ENCODE measurements at places on chromosomes 12 and 14.

DNA sequence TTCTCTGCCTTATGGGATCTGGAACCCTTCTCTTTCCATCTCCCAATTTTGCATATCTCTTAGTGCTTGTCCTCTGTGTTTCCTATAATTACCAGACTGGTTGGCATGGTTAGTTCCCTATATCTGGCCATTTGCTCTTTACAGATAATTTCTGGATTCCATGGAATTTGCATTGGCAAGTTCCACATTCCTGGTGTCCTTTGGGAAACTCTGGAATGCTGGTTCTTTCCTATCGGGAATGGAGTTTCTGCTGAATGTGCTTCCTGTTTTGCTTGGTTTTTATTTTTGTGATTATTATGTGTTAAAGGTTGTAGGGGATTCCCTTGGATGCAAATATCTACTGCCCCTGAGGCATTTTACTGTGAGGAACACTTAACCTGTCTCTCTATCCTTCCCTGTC lies 193.0 kb upstream of the BTG1 start:
- DNase-seq: no peak

GRCh38 chr14:66140213-66140918 lies 345.8 kb upstream of the CCDC196 start:
- no peak for DNase-seq

- DNase-seq: no peak
These were observed 97.4 kb downstream of the LMNTD1 start for GRCh38 chr12:25455696-25456095.

DNA sequence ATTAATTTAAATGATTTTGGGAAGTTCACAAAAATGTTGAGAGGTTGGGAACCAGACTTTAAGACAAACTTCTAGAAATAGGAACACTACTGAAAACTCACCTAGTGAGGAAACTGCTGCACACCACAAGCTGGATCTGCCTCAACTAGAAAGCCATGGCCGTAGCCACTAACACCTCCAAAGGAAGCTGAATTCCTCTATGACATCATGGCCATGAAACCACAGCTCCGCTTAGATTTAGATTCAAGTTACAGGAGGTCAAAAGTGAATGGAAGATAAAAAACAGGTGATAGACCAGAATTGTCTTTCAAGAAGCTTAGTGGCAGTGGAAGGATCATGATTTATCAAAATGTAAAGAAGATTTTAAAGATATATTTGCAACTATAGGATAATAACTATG lies 208.8 kb upstream of the ALG10 start:
- DNase-seq: no peak

DNA sequence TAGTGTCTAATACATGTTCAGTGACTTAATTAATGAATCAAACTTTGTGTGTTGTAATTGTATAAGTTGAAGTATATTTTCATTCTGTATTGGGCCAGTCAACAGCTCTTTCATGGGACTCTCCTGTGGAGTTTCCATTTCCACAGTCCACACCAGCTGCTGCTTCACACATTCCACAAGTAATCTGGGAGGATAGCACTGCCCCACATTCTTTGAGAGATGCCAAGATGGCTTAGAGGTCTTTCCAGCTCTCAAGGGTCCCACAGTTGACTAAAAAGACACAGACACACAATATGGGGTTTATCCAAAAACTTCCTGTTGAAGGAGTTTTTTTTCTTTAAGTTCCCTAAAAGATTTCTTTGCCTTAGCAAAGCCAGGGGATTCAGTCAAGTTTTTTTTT lies 408.3 kb downstream of the AACS start:
- DNase-seq: no peak

DNA sequence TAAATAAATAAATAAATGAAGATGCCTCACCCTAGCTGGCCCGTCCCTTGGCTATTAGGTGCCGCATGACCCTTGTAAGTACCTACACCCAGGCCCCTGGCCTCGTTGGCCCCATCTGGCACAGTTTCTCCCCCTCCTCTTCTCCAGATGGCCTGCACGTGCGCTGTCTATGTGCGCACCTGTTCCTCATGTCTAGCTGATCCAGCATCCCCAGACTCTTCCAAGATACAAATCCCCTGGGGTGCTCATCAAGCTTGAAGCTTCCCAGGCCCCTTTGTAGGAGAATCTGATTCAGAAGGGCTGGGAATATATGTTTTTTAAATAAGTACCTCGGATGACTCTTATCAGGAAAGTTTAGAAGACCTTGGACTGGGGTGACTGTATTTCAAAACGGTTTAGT lies 133.3 kb downstream of the CHST11 start:
- no peak for DNase-seq

DNA sequence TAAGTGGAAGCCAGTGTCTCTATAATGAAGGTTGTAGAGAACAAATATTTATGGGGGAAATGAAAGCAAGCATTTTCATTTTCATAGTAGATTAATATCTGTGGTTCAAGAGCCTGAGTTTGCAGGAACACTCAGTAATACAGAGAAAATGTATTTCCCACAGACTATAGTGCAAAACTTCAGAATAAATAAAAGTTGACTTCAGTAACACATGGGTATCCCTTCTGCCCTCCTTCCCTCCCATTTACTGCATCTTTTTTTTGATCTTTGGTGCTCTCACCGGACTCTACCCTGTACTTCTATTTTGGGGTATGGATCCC lies 75.3 kb upstream of the AMN1 start:
- no peak for DNase-seq

GRCh38 chr12:122960193-122960569 lies 6.1 kb downstream of the ABCB9 start:
- DNase-seq: no peak

DNA sequence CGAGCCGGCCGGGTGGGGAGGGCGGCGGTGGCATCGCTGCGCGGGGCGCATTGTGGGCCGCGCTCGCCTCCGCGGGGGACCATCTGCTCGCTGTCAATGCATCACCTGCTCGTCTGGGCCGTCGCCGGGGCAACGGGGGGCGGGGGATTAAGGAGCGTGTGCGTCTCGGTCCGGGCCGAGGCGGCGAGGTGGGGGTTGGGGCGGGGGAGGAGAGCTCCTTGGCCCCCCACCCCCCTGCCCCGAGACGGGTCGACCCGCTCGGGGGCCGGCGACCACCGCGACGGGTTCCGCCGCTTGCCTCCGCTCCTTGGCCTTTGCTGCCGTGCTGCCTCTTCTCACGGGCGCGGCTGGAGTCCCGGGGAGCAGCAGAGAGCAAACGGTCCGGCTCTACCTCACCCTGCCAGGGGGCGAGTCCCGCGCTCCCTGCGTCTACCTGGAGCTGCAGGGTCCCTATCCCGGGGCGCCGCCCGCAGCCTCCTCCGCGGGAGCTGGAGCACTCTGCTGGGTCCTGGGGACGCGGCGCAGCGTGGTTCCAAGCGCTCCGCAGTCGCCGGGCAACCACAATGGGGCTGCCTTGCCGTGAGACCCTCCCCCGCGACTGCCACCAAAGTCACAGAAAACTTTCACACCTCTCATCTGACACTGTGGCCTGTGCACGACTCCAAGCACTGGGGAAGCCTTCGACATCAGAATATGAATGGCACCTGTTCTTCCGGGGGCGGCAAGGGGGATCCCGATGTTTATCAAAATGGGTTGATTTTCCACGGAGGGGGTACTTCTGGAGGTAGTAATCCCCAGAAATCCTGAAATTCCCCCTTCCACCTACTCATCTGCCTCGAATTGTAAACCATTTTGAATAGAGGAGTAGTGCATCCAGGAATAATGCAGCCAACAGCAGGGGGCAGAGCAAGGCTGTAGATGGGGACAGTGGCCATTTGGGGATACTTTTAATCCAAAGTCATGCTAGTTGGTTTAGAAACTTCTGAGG lies at the start of gene C12orf42:
Gene C12orf42 (minus strand): TSS at position 500 of the 988 bp plus-strand sequence. CDS start 17,542 bp downstream, outside the sequence.
- no peak for DNase-seq

- DNase-seq: no peak
These were observed 266.3 kb downstream of the APAF1 start for GRCh38 chr12:98911396-98911795.

GRCh38 chr14:54362089-54362504 lies 34.7 kb upstream of the CDKN3 start:
- no peak for DNase-seq

- DNase-seq: no peak
These were observed 12.2 kb upstream of the PCED1B start for GRCh38 chr12:47067176-47067575.

DNA sequence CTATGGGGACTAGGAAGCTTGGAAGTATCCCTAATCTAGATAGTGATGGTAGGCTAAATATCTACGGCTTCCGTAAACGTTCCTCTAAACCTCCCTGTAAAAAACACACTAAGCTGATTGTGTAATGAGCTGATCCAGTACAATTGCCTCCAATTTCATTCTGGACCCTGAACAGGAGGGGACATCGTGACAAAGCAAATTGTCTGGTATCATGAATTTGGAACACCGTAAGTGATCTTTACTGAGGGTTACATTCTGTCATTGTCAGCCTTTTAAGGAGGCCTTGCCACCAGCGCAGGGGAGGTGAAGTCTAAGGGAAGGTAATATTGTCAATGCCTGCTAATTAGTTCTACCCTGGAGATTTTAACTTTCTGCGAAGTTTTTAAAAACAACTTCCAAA lies 487 bp upstream of the MGST1 start:
- no peak for DNase-seq

GRCh38 chr14:22530127-22530526 lies 58.9 kb downstream of the DAD1 start:
- DNase-seq: no peak

DNA sequence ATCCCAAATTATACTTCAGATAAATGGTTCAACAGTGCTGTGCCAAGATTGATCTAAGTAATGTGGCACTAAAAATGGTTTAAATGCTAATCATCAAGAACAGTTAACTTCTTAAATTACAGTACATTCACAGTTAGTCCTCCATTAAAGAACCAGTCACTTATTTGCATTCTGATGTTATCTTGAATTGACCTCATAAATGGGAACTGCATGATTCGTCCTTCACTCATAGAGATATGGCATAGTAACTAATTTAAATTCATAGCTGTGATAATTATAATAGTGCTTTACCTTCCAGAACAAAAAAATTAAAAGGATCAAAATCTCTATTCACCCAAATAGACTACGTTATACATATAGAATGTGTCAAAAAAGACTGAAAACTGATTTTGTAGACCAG lies 61.1 kb downstream of the COCH start:
- DNase-seq: no peak

GRCh38 chr14:34012978-34013720 lies 62.3 kb upstream of the EGLN3 start:
- no peak for DNase-seq

GRCh38 chr12:113341535-113341934 lies 6.6 kb upstream of the SLC8B1 start:
- no peak for DNase-seq

- peak; percentile 13 for DNase-seq
These were observed 57.9 kb downstream of the TRPV4 start for GRCh38 chr12:109775172-109775881.

GRCh38 chr14:68278576-68279436 lies 459.2 kb downstream of the RAD51B start:
- DNase-seq: no peak

- no peak for DNase-seq
These were observed 77.9 kb upstream of the BCL11B start for GRCh38 chr14:99349721-99350495.

DNA sequence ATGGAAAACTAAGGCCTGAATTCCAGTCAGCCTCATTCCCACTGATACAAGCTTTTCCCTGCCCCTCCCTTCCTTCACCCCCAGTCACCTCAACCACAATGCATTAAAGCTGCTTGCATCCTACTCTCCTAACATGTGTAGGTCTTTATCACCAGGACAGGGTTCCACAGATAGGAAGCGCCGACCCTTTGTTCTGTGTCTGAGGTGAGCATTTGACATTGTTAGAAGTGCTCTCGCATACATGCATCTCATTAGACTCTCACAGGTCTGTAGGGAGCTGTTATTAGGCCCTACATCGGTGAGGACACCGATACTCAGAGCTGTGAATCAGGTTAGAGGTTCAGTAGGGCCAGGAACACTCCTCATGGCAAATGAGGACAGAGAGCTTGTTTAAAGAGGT lies 13.2 kb upstream of the EDDM3A start:
- no peak for DNase-seq

GRCh38 chr12:114441545-114441944 lies 35.6 kb upstream of the TBX5 start:
- DNase-seq: no peak

DNA sequence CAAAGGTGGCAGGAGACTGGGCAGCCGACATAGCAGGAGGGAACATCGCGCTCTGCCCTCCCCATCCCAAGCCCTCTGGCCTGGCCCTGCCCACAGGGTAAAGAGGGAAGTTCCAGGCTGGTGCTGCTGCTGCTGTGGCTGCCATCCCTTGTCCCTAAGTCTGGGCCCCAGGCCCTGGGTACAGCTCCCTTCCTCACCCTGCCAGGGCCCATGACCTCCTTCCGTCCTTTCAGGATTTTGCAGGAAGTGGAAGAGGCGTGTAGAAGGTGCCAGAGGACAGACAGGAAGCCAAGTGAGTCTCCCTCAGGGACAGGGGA lies 14.7 kb upstream of the NCOR2 start:
- DNase-seq: no peak

- no peak for DNase-seq
These were observed 297.8 kb downstream of the ADGRD1 start for GRCh38 chr12:131251336-131252101.

DNA sequence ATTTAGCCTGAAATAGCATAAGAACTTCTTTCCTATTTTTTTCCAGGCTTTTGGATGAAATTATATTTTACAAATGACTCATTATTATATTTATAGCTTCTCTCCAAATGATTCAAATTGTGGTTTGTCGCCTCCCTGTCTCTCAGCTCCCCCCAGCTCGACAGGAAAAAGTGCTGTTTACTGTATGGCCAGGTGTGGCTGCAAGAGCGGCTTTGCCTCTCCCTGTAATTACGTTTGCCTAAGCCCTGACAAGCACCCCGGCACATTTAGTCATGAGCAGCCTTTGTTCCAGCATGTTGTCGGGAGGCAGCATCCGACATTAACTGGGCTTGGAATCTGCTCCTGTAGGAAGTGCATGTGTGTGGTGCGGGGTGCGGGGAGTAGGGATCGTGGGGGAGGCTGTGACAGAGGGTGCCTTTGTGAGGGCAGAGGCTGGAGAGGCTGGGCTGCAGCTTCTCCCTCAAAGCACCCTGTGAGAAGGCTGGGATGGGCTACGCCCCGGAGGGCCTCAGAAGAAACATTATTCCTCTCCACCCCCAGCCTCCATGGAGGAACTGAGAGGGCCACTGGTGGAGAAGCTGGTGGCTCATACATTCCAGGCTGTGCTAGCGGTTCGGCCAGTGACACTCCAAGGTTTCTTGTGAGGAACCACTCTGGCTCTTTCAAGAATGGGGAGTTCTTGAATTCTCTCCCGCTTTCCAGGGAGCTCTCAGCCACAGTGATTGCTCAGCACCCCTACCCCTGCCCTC lies 42.1 kb upstream of the CTDSP2 start:
- no peak for DNase-seq

- no peak for DNase-seq
These were observed 108.8 kb downstream of the DAAM1 start for GRCh38 chr14:59297071-59297776.
